Stimulated activated CD8-positive, alpha-beta memory T cell treated with anti-CD3 and anti-CD28 coated beads, Interleukin-4, amount 100 ng/mL, for 1 hour (primary cell): ENCODE measurements at places on chromosomes 3 and 15.

GRCh38 chr3:30914696-30915095, 20.2 kb upstream of the GADL1 start:
- no peak for DNase-seq

DNA sequence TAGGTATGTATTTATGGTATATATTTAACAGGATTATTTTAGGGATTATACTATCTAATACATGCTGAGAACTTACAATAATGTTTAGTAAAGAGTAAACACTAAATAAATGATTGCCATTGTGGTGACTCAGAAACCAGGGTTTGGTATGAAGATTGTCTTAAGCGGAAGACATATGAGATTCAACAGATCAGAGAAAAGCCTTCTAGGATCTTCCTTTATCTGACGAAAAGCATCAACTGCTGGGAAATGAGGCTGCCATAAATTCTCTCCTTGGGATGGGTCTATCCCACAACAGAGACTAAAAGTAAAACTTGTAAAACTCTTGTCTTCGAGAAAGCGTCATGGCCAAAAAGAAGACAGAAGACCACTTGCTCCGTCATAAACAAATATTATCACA, 1352.2 kb upstream of the EPHA6 start:
- DNase-seq, result no peak

DNA sequence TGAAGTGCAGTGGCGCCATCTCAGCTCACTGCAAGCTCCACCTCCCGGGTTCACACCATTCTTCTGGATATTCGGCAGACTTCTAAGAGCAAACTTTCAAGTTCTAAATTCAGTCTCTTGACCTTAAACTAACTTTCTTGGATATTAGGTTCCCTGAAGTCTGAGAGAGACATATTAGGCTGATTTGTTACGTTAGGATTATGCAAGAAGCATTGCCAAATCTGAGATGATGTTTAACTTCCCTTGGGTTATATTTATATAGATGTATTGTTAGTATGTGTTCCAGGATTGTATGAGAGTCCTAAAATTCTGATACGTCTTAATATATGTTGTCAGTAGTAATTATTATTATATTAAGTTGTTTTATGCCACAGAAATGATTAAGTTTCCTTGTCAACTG, 80.1 kb downstream of the SLC6A1 start:
- no peak for DNase-seq

- DNase-seq, result no peak
Measured at GRCh38 chr3:110813541-110813940, 258.1 kb upstream of the NECTIN3 start.

GRCh38 chr15:64521726-64522164, 61.4 kb downstream of the ZNF609 start:
- no peak for DNase-seq

DNA sequence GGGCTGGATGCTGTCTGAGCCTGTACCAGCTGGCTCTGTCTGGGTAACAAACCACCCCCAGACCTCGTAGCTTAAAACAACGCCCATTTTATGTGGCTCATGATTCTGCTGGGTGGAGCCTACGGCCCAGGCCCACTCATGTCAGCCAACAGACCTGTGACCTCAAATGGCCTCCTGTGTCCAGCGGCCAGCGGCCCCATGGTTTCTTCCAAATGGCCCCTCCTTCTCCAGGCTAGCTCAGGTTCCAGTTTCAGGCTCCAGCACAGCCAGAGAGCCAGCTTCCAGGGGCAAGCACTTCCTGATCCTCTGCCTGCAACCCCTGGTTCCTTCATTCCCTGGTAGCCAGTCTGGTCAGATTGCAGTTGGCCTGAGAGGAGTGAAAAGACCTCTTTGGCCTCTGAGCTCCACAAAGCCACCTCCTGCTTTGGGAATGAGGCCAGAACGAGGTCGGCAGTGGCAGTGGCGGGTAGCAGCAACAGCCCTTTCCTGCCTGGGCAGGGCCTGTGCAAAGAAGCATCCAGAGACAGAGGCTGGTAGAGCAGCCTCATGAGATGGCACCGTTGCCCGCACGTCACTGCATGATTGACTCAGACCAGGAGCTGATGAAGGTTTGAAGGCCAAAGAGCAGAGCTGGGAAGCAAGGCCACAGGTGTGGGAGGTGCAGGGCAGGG, 21.0 kb upstream of the PLXNA1 start:
- no peak for DNase-seq

DNA sequence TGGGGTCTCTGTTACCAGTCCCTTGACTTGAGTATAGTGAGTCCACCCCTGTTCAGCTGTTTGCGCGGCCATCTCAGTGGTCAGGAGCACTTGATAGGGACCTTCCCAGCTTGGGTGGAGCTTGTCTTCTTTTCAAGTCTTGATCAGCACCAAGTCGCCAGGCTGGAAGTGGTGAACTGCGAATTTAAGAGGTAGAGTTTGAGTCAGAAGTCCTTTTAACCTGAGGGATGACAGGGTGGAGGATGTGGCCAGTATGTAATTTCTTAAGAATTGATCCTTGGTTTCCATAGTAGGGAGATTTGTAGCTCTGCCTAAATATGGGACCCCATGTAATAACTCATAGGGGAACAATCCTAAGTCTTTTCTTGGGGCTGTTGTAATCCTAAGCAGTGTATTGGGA, 86.3 kb upstream of the XCR1 start:
- no peak for DNase-seq

- DNase-seq, result no peak
Measured at GRCh38 chr15:40550341-40551037, 14.4 kb downstream of the CCDC32 start.

- no peak for DNase-seq
Measured at GRCh38 chr15:52480990-52481389, 47.7 kb downstream of the MYO5A start.

DNA sequence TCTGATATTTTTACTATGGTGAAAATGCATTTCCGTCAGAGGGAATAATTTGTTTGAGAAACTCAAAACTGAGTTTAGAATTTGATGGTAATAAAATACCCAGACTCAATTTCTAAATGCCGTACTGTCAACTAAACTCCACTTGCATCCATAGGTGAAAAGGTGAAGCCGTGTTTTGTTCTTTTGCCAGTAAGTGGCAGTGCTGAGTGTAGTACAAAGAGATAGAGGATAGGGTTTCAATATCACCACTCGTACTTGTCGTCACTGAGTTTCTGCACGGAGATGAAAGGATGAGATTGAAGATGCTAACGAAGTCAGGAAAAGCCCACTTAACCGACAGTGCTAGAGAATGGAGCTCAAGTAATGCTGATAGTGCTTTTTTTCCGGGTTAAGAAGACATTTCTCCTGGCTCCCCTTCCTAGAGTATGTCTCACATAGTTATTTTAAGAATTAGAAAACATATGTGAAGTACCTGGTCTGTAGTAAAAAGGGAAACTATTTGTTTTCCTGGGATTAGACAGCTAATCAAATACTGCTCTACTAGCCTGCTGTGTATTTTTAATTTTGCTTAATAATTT, 345.1 kb downstream of the IL5RA start:
- DNase-seq, result no peak

GRCh38 chr3:183975981-183976662, 41.6 kb downstream of the ABCC5 start:
- DNase-seq, result no peak

DNA sequence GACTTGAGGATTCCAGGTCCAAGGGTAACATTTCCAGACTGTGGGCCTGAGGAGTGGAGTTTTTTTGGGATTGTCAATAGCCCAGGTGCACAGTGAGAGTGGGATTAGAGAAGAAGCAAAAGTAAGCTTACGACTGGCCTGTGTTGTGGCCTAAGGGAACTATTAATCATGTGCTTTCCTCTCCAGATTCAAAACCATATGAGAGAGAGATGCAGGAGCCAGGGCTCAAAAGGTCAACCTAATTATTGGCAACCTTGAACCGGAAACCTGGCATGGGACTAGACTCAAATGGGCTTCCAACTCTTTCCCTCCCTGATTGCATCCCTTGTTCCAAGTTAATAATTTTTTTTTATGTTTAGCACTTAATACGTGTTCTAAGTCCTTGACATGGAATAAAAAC, 242.1 kb upstream of the THRB start:
- DNase-seq, result no peak
